ENCODE measurements at places on chromosomes 11 and 22.

- no peak overlapping the region for H3K4me3 ChIP-seq
- H3K36me3 ChIP-seq, result no peaks in the 10 kb centered on the region
- no peaks in the 10 kb centered on the region for H3K4me1 ChIP-seq
- H3K27ac ChIP-seq, result peak overlapping the region; percentile 7
Observed at GRCh38 chr11:78595436-78596130, 20.9 kb upstream of the NARS2 start.

DNA sequence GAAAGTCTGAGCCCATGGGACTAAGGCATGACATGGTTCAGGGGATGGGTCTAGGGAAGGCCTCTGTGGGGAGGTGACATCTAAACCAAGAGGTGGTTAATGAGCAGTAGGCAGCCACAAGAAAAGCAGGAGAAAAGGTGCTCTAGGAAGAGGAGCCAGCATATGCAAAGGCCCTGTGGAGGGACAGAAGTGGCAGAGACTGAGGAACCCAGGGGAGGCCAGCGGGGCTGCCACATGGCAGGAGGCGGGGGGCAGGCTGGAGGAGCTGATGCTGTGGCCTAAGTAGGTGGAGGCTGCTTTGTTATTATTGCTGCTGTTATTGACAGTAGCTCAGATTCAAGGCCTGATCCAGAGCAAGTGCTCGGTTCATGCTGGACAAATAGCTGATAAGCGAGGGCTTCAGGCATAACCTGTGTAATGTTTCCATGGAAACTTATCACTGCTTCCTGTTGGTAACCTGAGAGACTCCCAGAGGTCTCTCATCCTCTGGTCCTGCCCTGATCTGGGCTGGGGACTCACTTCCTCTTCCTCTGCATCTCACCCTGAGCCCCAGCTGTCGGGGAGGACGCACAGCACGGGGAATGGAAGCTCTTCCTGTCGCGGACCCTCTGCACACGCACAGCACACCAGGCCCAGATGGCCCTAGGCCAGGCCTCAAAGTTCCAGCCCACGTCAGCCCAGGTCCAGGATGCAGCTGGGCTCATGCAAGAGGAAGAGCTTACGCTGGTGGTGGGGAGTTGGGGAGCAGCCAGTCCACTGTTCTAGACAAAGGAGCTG lies 75.2 kb upstream of the TP53I11 start:
- H3K4me3 ChIP-seq, result no peak overlapping the region
- no peaks in the 10 kb centered on the region for H3K36me3 ChIP-seq
- no peak for DNase-seq
- H3K27ac ChIP-seq, result peak overlapping the region; percentile 35

GRCh38 chr22:20026204-20026908 lies 5.4 kb downstream of the TANGO2 start:
- no peak overlapping the region for H3K27ac ChIP-seq
- no peak for DNase-seq
- no peaks in the 10 kb centered on the region for H3K27me3 ChIP-seq
- H3K36me3 ChIP-seq, result no peaks in the 10 kb centered on the region

DNA sequence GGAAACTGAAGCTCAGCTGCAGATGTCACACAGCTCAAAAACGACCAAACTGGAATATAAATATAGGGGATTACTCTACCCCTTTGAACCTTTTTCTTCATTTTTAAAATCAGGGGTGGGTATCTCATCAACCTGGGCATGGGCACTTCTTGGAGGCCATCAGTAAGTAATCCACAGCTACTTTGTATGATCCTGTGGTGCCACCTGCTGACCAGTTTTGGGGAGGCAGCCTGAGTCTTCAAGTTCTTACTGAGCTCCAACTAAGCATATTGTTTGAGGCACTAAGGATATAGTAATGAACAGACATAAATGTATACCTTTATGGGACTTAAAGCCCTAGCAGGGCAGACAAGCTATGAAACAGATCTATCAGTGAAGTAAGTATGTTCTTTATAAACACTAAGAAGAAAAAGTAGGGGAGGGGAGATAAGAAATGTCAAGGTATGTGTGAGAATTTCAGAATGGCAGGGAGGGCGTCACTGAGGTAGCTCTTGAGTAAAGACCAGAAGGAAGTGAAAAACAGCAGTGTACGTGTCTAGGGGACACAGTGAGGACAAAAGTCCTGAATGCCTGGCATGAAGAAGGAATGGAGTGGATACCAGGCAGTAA lies 18.4 kb downstream of the TUB start:
- peak overlapping the region; percentile 51 for H3K27ac ChIP-seq
- H3K4me3 ChIP-seq, result no peak overlapping the region
- H3K27me3 ChIP-seq, result no peaks in the 10 kb centered on the region
- peak; percentile 77 for DNase-seq
- no peaks in the 10 kb centered on the region for H3K36me3 ChIP-seq

GRCh38 chr11:28529540-28530410 lies 421.6 kb downstream of the METTL15 start:
- no peaks in the 10 kb centered on the region for H3K36me3 ChIP-seq
- H3K27ac ChIP-seq, result no peak overlapping the region
- no peak for DNase-seq
- H3K4me3 ChIP-seq, result no peak overlapping the region
- no peaks in the 10 kb centered on the region for H3K4me1 ChIP-seq
- H3K27me3 ChIP-seq, result no peaks in the 10 kb centered on the region

- no peak for DNase-seq
- no peak overlapping the region for H3K27ac ChIP-seq
- H3K4me1 ChIP-seq, result peaks cover 23% of the 10 kb centered on the region
- H3K27me3 ChIP-seq, result no peaks in the 10 kb centered on the region
Observed at GRCh38 chr11:68206211-68206610, 6.9 kb downstream of the KMT5B start.

DNA sequence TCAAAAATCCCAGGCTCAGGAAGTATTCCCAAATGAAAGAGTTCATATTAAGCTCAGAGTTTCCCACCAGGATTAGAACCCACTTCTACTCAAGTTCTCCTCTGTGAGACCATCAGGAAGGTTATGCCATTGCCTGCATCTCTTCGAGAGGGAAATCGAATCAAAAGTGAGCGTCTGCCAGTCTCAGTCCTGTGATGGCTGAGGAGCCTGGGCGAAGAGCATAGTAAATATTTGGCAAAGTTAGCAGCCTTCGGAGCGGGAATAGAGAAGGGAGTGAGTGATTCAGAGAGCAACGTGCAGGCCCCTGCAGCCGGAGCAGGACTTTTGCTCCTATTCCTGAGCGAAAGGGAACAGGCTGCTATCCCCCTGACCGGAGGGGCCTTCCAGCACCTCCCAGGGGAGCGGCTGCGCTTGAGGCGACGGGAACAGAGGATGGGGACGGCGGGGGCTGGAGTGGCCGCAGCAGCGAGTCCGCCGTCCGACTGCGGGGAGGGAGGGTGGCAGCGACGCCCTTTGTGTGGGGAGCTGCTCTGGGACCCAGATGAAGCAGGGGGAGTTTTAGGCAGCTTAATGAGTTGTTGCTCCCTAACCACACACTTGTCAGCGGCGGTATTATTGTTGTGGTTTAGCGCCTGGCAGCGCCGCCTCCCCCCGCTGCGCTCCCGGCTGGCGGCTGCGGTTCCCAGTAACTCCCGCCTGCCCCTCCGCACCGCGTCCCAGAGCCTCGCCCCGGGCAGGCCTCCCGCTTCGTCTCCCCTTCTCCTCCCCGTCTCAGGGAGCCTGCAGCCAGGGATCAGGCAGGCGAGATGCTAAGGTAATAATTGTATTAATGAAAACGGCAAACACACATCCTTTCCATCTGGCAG lies 21.7 kb upstream of the NRGN start:
- peak overlapping the region; percentile 32 for H3K4me3 ChIP-seq
- H3K36me3 ChIP-seq, result no peaks in the 10 kb centered on the region
- DNase-seq, result peak; percentile 27
- H3K27ac ChIP-seq, result peak overlapping the region; percentile 30
- H3K4me1 ChIP-seq, result no peaks in the 10 kb centered on the region
- H3K27me3 ChIP-seq, result no peaks in the 10 kb centered on the region

DNA sequence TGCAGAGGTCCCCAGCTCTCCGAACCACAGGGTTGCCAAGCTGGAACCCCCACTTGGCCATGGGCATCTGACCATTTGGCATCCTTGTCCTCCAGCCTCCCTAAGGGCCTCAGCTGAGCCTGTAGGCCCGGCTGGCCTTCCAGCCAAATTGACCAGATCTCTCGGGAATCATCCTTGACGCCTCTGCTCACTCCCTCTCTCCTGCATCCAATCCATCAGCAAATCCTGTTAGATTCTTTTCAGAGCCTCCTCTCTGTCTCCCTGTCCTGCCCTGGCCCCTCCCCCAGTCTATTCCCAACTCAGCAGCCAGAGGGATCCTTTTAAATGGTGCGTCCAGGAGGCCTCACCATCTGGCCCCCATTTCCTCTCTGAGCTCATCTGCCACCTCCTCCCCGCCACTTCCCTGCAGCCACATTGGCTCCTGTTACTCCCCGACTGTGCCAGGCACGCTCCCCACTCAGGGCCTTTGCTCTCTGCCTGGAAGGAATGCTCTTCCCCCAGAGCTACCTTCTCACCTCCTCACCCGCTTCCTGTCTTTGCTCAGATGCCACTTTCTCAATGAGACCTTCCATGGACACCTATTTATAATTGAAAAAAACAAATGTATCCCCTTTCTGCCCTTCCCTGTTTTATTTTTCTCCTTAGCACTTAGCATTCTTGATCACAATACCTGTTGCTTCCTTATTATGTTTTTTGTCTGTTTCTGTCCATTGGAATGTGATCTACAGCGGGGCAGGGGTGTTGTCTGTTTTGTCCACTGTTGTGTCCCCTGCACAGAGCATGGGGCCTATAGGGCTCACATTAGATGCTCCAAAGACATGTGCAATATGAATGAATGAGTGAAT lies 78.1 kb downstream of the NFAM1 start:
- no peak for DNase-seq
- H3K36me3 ChIP-seq, result no peaks in the 10 kb centered on the region
- no peak overlapping the region for H3K27ac ChIP-seq
- no peaks in the 10 kb centered on the region for H3K4me1 ChIP-seq
- H3K4me3 ChIP-seq, result no peak overlapping the region
- H3K27me3 ChIP-seq, result no peaks in the 10 kb centered on the region

DNA sequence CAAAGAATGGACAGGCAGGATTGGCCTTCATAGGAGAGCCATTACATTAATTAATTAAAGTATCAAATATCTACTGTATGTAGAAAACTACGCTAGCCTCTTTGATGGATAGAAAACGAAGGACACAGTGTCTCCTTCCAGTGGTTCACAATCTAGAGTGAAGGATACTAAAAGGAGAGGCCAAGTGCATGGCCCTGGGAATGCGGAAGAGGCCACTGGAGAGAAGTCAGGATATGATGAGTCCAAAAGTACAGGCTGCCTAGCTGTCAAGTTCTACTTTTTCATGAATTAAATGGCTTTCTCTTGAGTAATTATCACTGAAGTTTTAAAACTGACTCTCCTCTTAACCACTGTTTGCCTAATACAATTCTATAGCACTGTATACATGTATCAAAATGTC lies 41.9 kb downstream of the ATG16L2 start:
- peak overlapping the region; percentile 34 for H3K27ac ChIP-seq
- H3K27me3 ChIP-seq, result no peaks in the 10 kb centered on the region
- no peak for DNase-seq

- no peaks in the 10 kb centered on the region for H3K36me3 ChIP-seq
- H3K4me3 ChIP-seq, result no peak overlapping the region
- H3K27me3 ChIP-seq, result no peaks in the 10 kb centered on the region
Observed at GRCh38 chr11:63262547-63262946, 19.1 kb upstream of the SLC22A25 start.

GRCh38 chr22:39268645-39269044 lies 23.9 kb upstream of the PDGFB start:
- DNase-seq, result no peak
- no peak overlapping the region for H3K27ac ChIP-seq
- no peak overlapping the region for H3K4me3 ChIP-seq
- H3K36me3 ChIP-seq, result no peaks in the 10 kb centered on the region
- no peaks in the 10 kb centered on the region for H3K4me1 ChIP-seq
- no peaks in the 10 kb centered on the region for H3K27me3 ChIP-seq

GRCh38 chr22:43393132-43393843 lies 18.5 kb upstream of the MPPED1 start:
- H3K4me1 ChIP-seq, result no peaks in the 10 kb centered on the region
- no peaks in the 10 kb centered on the region for H3K36me3 ChIP-seq
- H3K27me3 ChIP-seq, result no peaks in the 10 kb centered on the region
- H3K27ac ChIP-seq, result no peak overlapping the region
- H3K4me3 ChIP-seq, result no peak overlapping the region

- no peaks in the 10 kb centered on the region for H3K4me1 ChIP-seq
- no peak overlapping the region for H3K4me3 ChIP-seq
- no peaks in the 10 kb centered on the region for H3K36me3 ChIP-seq
- DNase-seq, result no peak
Observed at GRCh38 chr11:133524488-133524887, 7.8 kb downstream of the OPCML start.

DNA sequence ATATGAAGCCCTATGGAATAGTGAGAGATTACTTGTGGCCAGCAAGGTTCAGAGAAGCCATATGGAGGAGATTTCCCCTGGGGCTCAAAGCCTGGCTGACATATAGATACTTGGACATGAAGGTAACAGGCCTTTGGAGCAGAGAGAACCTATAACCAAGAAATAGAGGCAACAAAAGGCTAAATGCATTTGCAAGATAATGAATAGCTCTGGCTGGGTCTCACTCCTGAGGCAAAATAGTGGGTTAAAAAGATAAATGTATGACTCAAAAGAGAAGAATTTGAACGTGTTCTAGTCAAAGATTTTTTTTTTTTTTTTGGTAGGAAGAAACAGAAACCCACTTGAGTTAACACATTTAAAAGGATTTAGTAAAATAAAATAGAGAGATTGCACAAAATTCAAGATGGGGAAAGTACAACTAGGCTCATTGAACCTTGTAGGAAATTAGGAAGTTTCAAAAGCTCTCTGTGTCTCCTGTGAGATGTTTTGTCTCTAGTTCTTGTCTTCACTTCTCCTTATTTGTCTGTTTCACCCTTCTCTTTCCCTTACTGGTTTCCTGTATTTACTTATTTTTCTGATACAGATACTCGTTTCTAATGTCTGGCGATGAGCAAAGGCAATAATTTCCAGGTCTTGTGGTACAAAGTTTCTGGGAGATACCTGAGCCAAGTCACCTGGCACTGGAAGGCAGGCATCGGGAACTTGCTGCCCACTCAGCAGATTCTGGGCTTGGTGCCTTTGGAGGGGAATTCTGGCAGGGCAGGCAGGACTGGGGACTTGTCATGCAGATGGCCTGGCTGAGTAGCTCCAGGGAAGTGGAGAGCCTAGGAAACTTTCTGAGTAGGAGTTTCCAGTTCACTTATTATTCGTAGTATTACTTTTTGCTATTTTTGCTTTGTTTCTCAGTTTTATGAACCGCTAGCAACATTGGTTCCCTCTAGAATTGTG lies 49.2 kb upstream of the SESN3 start:
- no peak for DNase-seq
- no peaks in the 10 kb centered on the region for H3K36me3 ChIP-seq
- H3K4me3 ChIP-seq, result no peak overlapping the region

DNA sequence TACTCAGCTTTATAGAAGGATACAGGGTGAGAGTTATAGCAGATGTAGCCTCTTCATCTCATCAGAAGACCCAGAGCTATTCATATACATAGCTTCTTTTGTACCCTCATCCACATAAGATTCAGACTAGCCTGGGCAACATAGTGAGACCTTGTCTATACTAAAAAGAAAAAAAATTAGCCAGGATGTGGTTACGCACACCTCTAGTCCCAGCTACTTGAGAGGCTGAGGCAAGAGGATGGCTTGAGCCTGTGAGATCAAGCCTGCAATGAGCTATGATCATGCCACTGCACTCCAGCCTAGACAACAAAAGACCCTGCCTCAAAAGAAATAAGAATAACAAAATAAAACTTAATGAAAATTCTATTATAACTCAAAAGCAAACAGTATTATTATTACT lies 36.7 kb upstream of the B3GNT6 start:
- DNase-seq, result no peak
- no peaks in the 10 kb centered on the region for H3K27me3 ChIP-seq
- H3K36me3 ChIP-seq, result no peaks in the 10 kb centered on the region
- no peak overlapping the region for H3K4me3 ChIP-seq
- no peak overlapping the region for H3K27ac ChIP-seq

- no peak for DNase-seq
- no peak overlapping the region for H3K27ac ChIP-seq
- no peaks in the 10 kb centered on the region for H3K4me1 ChIP-seq
- H3K36me3 ChIP-seq, result no peaks in the 10 kb centered on the region
- H3K27me3 ChIP-seq, result no peaks in the 10 kb centered on the region
Observed at GRCh38 chr11:91967026-91967690, 257.5 kb upstream of the FAT3 start.

All from uterus (tissue), 4 donors.